SK-N-DZ (cell line): ENCODE measurements at places on chromosomes 2 and 18.

DNA sequence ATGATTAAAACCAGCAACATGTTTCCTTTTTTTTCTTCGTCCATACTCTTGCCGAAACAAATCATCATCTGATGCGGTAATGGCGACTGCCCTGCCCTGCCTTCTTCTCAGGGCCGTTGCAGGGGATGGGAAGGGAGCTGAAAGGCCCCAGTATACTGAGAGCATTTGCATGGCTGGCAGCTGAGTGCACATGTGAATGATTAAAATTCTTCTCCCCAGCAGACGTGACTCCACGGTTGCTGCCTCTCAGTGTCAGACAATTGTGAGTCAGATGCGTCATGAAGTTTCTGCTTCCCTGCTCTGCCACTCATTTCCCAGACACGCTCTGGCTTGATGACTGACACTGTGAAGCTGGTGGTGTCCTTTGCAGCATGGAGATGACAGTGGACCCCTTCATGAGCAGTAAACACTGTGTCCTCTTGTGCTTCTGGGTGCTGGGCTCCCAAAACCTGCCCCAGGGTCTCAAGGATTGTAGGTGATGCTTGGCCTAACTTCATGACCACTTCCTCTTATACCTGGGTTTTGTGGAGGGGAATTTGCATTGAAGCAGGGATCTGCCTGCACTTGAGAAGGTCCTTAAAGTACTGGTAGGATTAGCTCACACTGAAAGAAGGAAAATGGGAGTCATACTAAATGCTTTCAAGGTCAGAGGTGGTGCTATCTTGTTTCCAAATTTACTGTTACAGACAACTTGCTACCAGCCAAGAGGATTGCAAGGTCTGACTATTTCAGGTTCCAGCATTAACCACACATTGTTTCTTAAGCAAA is 222.5 kb upstream of the COPS8 start:
- no peak for DNase-seq

DNA sequence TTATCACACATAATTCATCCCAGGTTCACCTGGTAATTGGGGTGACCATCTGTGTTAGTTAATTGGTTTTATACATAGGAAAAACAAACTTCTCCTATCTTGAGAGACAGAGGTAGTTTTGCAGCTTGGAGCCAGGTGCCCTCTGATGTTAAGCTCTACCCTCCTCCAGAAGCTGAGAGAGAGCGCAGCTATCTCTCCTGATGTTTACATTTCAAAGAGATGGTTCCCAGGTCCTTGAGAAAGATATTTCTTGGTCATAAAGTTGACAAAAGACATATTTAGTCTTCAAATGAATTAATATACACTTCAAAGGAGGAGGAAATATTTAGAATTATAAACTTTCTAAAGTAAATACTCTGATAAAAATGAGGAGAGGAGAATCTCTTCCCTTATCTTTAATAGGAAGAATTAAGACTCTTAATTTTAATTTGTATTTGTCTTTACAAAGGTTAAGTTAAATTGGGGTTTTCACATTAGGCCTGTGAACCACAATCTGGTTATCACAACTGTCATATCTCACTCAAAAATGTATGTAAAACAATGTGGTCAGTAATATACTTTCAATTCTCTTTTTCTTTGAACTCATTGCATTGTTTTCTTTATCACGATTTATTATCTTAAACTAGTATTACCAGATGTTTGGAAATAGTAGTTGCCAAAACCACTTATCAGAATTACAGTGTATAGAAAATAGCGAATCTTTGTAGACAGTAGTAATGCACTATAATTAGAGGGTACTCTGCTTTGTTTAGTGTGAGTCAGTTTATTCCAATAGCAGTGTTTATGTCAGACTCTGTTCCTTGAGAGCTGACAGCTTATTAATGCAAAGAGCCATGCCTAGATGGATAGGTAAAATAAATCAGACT is 26.8 kb downstream of the SERPINB4 start:
- DNase-seq: peak; percentile 62

- no peak for DNase-seq
These were observed 31.4 kb downstream of the KCNJ13 start for GRCh38 chr2:232744963-232745362.

GRCh38 chr2:143422681-143423080 is 293.5 kb downstream of the ARHGAP15 start:
- no peak for DNase-seq

GRCh38 chr2:186653511-186653910 is 40.3 kb upstream of the FAM171B start:
- no peak for DNase-seq

DNA sequence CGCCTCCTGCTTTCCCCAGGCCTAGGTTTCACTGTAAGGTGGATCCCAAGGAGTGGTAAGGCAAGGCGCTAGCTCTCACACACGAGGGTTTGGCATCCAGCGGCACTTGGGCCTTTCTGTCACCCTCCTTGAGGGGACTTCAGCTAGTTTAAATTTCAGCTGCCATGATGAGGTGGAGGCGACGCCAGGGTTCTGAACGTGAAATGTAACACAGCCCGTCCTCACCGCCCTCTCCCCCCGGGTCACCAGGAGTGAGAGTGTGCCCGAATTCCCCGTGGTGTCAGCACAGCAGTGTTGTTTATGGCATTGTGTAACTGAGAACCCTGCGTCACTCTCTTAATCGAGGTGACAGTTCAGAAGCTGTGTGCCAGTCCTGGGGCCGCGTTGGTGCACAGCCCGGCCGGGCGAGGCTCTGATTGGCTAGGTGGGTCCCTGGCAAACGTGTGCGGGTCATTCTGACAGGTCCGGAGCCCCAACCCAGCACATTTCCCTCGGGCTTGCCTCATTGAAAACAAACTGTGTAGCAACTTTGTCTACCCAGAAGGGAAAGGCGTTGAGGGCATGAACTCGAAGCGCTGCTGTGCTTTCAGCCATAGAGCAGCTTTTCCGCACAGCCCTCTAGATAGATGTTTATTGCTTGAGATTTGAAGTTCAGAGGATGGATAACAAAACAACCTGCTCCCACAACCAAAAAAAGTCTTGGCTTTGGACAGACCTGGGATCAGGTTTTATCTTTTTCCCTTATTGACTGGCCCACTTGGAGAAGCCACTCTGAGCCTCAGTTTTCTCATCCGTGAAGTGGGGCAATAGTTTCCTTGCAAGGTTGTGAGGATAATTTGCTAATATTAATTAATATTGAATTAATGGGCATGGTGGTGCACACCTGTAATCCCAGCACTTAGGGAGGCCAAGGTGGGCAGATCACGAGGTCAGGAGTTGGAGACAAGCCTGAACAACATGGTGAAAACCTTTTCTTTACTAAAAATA is 4.9 kb downstream of the CIDEA start:
- DNase-seq: no peak

GRCh38 chr2:6864923-6865345 is 773 bp downstream of the CMPK2 start:
- DNase-seq: no peak

DNA sequence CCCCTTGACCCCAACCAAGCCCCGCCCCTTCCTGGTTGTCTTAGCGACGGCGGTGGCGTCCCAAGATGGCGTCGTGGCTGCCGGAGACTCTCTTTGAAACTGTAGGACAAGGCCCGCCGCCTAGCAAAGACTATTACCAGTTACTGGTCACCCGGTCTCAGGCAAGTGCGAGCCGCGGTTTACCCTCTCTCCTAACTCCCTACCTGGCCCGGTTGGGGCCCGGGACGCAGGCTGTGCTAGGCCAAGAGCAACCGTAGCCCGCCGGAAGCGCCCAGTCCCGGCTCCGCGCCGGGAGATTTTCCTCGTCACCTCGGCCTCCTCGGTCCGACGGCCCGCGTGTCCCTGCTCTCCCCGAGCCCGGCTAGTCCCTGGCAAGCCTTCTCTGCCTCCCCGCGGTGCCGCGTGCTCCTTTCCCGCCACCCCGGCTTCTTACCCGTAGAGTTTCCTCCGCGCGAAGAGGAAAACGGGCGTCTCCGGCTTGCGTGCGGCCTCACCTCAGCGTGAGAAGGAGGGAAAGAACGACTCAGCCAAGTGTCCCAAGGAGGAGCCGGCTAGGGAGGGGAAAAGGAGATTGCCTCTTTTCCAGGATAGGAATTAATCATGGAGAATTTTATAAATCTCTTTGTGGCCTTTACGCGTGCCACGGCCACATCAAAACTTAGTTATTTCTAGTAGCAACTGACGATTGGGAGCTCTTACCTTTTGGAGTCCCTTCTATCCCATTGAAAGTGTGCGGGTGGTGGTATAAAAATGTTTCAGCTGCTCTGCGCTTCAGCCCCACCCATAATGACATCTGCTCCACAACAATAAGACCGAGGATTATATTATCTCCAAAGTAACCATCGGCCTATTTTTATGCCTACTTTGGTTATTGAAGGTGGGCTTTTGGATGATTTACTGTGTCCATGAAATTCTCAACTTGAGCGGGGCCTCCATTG is at the start of gene FBXO36:
FBXO36 (plus strand) TSS at position 55 of the 938 bp plus-strand sequence; CDS start at position 66, 11 bp downstream.
- DNase-seq: peak; percentile 57

DNA sequence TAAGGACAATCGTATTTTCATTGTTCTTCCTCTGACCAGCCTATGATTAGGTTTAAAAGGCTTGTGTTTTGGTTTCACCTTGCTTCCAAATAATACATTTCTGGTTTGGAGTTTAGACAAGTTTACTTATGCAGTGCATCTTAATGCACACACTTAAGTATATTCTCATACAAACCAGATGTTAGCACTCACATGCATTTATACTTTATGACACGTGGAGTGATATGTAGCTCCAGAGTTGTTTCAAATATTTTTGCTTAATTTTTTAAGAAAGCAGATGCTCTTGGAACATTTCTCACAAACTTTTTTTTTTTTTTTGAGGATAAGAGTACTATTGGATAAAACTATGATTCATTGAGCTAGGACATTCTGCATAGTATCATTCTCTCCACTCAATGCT is 109.9 kb downstream of the PDE1A start:
- DNase-seq: no peak

DNA sequence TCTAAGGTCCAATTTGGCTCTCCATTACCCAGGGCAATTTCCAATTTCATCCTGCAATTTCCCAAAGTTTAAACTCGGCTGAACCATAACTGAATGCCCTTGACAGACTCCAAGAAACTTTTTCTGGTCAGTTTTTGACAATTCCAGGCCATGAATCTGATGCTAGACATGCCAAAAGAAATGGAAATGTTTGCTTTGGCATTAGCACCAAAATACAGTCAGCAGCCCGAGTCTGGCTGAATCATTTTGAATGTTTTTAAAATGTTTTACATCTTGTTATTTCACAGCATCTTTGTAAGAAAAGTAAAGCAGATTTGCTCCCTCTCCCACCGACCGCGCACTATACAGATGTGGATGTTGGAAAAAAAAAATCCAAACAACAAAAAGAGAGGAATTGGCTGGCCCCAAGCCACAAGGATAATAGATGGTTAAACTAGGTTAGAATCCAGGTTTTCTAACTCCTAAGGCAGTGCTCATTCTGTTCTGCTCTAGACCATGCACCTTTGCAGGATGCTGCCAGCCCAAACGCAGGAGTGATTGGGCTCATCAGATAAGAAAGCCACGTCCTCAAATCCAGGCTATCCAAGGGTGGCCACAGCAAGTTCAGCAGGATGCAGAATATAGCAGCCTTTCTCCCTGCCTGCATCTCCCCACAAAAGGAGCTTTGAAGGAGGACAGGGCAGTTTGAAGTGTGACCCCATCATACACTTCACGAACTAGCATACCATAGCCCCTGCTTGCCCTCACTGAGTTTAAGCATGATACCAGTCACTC is 167.5 kb downstream of the ALK start:
- DNase-seq: peak; percentile 53

GRCh38 chr2:65193446-65193845 is 34.2 kb upstream of the ACTR2 start:
- DNase-seq: no peak

- DNase-seq: no peak
These were observed 1679.0 kb downstream of the SUCLG1 start for GRCh38 chr2:82780050-82780449.

- DNase-seq: no peak
These were observed 68.6 kb downstream of the DGKD start for GRCh38 chr2:233422649-233423551.

DNA sequence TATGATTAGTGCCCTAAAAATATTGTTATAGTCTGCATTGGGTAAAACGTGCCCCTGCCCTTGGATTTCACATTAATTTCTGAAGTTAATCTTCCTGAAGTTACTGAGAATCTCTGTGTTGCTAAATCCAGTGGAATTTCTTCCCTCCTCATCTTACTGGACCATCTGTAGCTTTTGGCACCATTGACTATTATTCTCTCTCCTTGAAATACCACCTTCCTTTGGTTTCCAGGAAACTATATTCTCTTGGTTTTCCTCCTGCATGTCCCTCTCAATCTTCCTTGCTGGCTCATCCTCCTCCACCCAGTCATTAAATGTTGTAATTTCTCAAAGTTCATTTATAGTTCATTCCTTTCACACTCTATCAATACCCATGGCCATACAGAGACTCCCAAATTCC is 110.6 kb upstream of the SLC35G4 start:
- DNase-seq: no peak

- no peak for DNase-seq
These were observed 85.8 kb downstream of the PKP4 start for GRCh38 chr2:158542577-158542976.

- DNase-seq: no peak
These were observed 46.2 kb downstream of the CAB39 start for GRCh38 chr2:230758566-230759480.

GRCh38 chr2:168008646-168009195 is 238.7 kb downstream of the STK39 start:
- DNase-seq: no peak

DNA sequence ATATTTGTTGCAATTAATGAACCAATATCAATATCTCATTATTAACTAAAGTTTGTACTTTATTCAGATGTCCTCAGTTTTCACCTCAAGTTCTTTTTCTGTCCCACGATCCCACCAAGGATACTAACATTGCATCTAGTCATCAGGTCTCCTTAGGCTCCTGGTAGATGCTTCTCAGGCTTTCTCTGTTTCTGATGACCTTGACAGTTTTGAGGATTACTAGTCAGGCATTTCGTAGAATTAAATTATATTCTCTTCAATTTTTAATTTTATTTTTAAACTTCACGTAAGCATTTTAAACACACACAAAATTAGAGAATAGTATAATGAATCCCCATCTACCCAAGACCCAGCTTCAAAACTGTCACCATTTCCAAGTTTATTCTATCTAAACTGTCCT is 5.6 kb upstream of the ACYP2 start:
- DNase-seq: no peak

- DNase-seq: no peak
These were observed 117.8 kb upstream of the LGALSL start for GRCh38 chr2:64336171-64336570.

DNA sequence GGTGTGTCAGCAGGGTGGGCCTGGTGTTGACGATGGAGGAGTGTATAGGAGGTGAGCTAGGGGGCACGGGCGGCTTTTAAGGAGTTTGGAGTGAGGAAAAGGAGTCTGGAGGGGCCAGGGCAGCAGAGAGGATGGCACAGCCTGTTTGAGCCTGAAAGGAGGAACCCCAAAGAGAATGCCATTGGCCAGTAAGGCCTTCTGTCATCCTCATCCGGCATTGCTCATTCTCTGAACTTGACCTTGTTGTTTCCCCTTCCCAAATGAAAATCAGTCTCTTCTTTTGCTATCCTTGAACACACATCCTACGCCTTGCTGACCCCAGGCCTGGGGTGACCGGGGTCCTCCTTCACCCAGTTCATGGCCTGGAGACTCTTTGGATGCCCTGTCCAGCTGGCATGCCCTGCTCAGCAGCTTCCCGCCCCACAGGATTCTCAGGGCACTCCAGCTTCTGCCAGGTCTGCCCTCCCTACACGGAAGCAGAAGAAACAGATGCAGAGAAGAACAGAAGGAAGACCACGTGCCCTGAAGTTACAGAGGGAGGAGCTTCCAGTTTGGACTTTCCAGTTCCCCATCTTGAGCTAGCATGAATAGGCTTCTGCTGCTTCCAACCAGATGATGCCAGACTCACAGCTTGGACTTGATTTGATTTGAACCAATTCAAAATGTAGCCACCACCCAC is 20.5 kb upstream of the KIF3C start:
- no peak for DNase-seq

GRCh38 chr2:113285816-113286215 is 7.1 kb upstream of the PAX8 start:
- no peak for DNase-seq
